ENCODE measurements at places on chromosomes 7 and 10. TPM values are rescaled to one million over a fixed set of nuclear protein-coding genes. Genes with fewer than 3 reads are reported as not detected.

NUTM2B gene
- total RNA-seq: 0.50 TPM

AGR3 gene
- total RNA-seq: not detected

DNAH11 gene
- 0.26 TPM for total RNA-seq

FANK1 gene
- total RNA-seq: 3.2 TPM

LAMB1 gene
- total RNA-seq: 144 TPM

DNAAF5 gene
- total RNA-seq: 54.6 TPM

LRRC61 gene
- 0.05 TPM for total RNA-seq
